Activated CD4-positive, CD25-positive, alpha-beta regulatory T cell treated with anti-CD3 and anti-CD28 coated beads, Interleukin-2, amount 50 U/mL, for 16 hours (primary cell): ENCODE measurements at places on chromosomes 1 and 21.

- no peak for DNase-seq
These were observed 2.5 kb downstream of the KRTAP10-4 start for GRCh38 chr21:44576025-44576420.

DNA sequence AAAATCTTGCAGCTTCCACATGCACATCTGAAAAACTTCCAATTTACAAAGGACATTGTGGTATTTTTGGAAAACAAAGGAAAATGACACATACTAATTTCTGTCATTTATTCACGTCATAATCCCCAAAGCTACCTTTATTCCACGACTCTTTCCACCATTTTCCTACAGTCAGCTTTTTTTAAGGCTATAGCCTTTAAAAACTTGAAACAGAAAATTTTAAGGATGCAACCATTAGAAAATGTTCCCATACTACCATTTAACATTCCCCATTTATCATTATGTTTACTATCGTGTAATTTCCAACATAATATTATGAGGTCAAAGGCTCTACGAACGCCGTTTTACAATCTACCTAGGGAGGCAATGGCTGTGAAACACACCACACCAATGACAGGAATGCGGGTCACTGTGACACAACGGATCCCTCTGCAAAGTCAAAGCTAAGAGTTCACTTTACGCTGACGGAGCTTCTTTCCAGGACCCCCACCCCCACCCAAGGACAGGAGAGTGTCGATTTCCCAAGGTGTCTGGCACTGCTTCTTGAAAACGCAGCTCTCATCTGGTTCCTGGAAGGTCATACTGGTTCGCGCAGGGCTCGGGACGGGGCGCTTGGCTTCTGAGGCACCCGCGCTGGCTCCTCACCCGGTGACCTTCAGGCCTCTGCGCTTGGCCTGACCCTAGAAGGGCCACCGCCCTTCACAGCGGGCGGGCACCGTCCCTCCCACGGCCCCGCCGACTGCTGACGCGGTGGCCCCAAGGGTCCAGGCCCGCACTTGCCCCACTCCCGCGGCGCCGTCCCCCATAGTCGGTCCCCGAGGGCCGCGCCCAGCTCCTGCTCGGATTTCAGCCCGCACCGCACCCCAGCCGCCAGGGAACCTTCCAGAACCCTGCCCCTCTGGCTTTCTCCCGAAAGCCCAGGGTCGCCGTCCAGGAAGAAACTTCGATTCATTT, 50.5 kb upstream of the ATF3 start:
- no peak for DNase-seq

- no peak for DNase-seq
These were observed 36.1 kb downstream of the BRINP2 start for GRCh38 chr1:177206831-177207355.

GRCh38 chr1:1273512-1274298, at the start of gene UBE2J2:
TSS of gene UBE2J2 (minus strand) at chr1:1273854. CDS start at chr1:1267992, 5,862 bp downstream.
- DNase-seq = peak; percentile 85

DNA sequence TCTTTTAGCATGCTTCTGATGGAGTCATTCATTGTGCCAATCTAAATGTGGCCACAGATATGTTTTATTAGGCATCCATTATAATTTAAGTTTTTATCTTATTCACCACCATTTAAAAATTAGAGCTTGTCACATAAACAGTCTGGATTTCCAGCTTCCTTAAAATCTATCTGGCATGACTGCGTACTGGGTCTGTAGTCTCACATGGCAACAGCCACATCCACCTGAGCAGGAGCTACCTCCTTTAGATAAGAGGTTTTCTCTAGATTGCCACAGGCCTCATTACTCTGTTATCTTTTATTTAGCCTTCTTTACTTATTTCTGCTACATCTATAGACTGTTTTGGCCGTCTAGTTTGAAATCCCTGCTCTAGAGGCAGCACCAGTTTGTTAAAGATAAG, 29.1 kb downstream of the B3GALT2 start:
- DNase-seq = no peak

DNA sequence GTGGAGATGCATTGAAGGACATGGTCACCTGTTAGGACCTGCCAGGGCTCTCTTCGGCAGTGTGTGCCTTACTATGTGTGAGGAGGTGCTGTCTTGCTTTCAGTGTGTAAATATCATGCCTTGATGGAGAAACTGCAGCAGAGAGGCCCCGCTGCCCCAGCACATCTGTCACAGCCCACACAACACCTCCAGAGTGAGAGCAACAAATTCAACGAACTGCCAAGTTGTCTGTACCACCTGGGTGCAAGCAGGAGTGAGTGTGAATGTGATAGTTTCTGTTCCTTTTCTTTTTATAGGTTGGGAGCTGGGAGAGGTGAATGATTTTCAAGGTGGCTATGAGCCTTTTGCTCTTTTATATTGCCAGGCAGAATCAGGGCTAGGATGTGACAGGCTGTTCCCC, 114.6 kb upstream of the KIAA0040 start:
- DNase-seq = no peak

DNA sequence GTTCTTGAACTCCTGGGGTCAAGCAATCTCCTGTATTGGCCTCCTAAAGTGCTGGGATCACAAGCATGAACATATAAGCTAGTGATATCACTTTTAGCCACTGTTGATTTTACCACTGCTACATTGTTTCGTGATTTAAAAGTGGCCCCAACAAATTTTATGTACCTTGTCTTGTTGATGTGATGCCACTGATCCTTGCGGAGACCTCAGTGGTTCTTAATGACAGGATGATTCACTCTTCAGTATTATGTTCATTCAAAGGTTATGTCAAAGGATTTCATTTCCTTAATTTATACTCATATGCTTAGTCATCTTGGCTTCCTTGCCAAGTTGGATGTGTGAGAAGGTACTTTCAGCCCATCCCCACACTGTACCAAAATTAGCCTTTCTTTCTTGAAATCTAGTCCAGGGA, 12.1 kb downstream of the PRKACB start:
- no peak for DNase-seq

DNA sequence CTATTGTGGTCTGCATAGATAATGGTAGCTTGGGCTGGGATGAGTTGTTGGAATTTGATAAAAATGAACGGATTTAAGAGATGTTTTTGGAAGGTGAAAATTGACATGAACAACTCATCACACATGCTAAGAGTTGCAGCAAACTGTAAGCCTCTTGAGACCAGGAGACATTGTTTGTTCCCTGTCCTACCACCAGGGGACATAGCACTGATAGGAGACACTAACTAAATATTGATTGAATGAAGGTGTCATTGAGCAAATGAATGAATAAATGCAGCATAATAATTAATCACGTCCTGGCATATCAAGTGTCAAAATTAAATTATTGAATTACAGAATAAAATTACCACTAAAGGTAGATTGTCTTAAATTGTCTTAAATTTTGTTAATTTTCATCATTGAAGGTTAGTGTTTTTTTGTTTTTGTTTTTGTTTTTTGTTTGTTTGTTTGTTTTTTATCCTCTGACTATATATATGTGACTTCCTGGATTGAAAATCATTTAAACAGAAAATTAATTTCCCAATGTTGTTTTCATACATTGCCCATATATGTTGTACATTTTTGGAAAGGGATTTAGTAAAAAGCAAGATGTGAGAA, 285.3 kb upstream of the C1orf105 start:
- no peak for DNase-seq

DNA sequence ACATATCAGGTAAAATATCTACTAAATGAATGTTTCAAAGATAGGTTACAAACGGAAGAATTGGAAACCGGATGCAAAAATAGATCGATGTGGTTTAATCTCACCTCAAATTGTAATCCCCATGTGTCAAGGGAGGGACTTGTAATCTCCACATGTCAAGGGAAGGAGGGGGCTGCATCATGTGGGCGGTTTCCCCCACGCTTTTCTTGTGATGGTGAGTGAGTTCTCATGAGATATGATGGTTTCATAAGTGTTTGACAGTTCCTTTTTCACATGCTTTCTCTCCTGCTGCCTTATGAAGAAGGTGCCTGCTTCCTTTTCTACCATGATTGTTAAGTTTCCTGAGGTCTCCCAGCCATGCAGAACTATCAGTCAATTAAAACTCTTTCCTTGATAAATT, 408.7 kb upstream of the TMPRSS15 start:
- no peak for DNase-seq

- no peak for DNase-seq
These were observed 6.2 kb upstream of the KIF1B start for GRCh38 chr1:10204003-10204642.

DNA sequence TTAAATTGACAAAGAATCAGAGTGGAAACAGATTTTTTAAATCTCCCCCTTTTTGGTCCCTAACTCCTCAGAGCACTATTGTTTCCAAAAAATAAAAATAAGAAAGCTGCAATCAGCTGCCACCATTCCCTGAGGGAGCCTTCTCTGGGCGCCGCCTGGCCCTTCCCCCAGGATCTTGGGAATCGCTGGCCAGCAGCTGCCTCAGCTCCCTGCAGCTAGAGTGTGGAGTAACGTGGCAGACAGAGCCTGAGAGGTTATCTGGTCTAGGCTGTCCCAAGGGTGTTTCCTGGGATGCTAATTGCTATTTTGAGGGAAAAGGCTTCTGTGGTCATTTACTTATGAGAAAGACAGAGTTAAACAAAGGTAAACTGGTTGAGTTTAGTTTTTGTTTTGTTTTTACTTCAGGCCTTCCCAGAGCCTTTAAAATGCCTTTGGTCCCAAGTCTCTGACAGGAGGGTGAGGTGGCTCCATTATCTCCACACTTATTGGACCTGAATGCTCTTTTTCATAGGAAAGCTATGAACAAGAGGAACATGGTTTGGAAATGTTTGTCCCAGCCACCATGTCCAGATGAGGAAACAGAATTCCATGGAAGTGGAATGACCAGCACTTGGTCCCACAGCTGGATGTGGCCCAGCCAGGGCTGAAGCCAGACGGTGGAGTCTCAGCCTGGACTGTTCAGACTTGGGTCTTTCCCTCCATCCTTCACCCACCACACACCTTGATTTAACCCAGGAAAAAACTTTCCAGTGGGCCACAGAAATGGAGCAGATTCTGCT, 14.1 kb upstream of the KIAA1614 start:
- DNase-seq = no peak

DNA sequence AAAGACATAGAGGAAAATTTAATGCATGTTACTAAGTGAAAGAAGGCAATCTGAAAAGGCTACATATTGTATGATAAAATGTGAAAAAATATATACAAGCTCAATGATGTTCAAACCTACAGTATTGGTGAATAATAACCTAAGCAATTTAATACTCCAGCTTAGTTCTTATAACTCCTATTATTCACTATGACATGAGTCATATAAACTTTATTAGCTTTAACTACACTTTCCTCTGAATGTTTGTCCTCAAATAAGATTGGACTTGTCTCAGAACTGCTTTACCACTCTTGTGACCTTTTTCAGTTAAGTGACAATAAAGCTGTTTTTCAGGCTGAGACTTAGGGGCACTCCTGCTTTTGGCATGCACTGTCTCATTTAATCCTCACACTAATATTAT, 50.9 kb downstream of the CNST start:
- no peak for DNase-seq

GRCh38 chr1:2777424-2778219, 23.9 kb downstream of the TTC34 start:
- no peak for DNase-seq

GRCh38 chr1:101444381-101444780, 207.6 kb downstream of the S1PR1 start:
- no peak for DNase-seq

DNA sequence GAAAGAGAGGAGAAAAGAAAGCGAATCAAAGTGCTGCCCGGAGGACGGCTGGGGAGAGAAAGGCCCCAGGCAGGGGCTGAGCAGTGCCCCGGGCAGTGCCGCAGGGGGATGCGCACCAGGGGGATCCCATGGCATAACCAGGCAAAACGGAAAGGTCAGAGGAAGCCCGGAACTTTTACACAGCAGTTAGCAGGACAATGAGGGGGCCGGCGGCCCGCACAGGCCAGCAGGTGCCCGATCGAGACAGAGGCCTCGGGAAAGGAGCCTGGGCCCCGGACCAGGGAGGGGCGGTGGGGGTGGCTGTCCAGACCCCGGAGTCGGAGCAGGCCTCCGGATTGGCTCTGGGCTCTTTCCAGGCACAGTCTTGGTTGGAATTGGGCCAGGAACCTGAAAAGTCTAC, 86.8 kb downstream of the CASZ1 start:
- DNase-seq = no peak

GRCh38 chr1:207319199-207319598, 2.3 kb upstream of the CD55 start:
- no peak for DNase-seq

- DNase-seq = no peak
These were observed 26.4 kb upstream of the DARS2 start for GRCh38 chr1:173798078-173798477.

DNA sequence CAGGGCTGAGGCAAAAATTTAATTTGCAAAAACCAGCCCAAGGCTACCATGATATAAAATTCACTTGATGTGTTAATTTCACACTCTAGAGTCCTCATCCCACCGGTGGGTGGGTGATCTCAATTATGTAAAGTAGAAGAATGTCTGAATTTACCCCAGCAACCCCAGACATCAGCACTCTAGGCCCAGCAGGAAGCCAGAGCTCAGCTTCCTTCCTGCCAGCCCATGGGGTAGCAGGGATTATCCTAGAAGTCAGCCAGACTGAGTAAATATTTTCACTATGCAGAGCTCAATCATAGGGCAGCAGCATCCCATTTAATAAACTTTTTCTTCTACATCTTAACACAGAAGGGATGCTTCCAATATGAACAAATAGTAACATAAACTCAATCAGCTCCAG, 71.0 kb downstream of the SIPA1L2 start:
- no peak for DNase-seq

GRCh38 chr1:6982860-6983259, 197.6 kb downstream of the CAMTA1 start:
- no peak for DNase-seq

DNA sequence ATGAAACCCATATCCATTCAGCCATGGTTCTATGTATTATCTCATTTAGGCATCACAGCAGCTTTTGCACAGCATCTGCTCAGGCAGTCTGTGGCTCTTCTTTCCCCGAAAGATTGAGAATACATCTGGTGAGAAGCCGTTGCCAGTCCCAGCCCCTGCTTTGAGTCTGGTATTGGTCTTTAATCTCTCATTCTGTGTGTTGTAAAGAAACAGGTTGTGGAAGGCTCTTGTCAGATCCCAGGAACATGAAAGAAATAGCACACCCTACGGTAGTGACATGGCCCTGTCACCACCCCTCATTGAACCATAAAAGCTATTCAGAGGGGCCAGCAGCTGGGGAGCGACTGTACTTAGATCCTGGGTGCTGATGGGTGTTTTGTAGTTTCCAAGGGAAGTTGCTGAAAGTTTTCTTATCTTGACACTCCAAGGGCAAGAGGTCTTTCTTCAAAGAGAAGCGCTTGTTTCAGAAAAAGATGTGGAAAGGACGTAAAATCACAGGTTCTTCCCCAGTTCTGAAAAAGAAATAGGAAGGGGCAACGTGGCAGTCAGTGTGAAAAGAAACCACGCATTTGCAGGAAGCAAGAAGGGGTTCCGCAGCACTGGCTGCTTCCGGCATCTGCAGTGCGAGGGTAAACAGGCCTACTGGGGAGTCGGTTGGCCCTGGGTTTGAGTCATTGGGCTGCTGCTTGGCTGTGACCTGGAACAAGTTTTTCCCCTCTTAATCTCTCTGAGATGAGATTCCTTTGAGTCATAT, 145.0 kb downstream of the DHRS3 start:
- peak; percentile 31 for DNase-seq

GRCh38 chr1:52348704-52349300, 17.2 kb downstream of the CC2D1B start:
- DNase-seq = no peak
